Activated CD8-positive, alpha-beta memory T cell treated with anti-CD3 and anti-CD28 coated beads for 1 hour (primary cell): ENCODE measurements at places on chromosomes 4 and X.

DNA sequence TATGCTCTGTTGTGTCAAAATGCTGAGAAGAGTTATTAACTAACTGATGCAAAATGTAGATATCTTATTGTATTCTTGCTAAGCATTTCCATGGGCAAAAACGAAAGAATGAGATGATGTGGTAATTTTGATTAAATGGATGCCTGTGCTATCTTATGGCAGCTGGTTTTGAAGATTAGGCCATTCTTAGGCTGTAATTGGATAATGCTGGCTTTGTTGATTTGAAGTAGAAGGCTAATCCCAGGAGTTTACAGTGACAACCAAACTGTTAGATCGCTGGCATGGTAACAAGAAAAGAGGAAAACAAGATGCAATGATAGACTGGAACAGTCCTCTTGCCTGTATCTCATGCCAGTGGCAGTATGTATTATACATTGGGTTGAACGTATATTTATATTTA is 74.1 kb upstream of the WDR44 start:
- no peak for DNase-seq

DNA sequence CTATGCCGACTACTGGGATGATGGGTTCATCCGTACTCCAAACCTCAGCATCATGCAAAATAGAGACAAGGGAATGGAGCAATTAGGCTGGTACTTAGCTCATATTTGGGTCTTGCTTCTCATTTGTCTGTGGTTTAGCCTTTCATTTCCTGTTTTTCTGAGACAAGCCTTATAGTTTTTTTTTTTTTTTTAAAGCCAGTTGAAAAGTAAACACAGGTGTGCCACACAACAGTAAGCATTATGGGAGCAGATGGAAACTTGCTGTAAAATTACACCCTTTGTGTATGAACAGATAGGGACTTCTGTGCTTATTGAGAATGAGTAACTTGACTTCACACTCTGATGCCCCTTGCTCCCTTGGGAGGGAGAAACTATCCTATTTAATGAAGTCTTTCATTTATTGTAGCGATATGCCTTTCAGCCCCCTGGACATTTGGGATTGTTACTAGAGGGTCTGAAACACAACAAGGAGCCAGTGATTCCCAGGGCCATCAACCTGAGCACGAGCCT is 13.7 kb downstream of the RASSF6 start:
- no peak for DNase-seq

DNA sequence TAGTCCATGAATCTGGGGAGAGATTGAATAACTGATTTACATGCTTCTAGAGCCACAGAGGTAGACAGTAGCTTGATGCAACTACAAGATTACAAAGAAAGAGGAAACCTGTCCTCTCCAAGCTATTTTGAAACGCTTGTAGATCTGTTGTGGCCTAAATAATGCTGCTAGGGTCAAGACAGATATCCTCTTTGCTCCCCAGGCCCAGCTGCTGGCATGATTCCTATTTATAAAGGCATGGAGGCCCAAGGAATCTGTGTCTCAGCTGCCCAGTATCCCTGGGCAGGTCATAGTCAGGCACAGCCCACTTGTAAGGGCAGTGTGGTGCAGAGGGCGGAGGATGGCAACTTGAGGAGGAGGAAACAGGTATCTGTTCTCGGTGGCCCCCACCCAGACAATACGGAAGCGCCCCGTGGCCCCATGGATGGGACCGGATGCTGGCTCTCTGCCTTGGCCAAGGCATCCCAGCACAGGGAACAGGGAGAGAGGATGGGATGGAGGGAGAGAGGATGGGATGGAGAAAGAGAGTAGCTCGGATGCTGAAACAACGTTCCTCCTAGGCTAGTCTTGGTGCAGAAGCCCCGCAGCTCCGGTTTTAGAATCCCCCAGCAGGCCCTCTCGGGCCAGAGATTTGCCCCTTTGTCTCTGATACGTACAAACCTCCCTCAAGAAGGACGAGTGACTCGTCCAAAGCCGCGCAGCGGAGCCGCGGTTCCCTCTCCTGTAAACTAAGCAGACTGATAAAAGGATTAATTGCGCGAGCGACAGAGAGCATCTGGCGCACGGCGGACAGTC is 767 bp upstream of the SMIM20 start:
- no peak for DNase-seq

GRCh38 chr4:183989461-183989860 is 84.4 kb downstream of the STOX2 start:
- DNase-seq = no peak

- no peak for DNase-seq
These were observed 895.5 kb upstream of the EPHA5 start for GRCh38 chr4:66565801-66566200.

DNA sequence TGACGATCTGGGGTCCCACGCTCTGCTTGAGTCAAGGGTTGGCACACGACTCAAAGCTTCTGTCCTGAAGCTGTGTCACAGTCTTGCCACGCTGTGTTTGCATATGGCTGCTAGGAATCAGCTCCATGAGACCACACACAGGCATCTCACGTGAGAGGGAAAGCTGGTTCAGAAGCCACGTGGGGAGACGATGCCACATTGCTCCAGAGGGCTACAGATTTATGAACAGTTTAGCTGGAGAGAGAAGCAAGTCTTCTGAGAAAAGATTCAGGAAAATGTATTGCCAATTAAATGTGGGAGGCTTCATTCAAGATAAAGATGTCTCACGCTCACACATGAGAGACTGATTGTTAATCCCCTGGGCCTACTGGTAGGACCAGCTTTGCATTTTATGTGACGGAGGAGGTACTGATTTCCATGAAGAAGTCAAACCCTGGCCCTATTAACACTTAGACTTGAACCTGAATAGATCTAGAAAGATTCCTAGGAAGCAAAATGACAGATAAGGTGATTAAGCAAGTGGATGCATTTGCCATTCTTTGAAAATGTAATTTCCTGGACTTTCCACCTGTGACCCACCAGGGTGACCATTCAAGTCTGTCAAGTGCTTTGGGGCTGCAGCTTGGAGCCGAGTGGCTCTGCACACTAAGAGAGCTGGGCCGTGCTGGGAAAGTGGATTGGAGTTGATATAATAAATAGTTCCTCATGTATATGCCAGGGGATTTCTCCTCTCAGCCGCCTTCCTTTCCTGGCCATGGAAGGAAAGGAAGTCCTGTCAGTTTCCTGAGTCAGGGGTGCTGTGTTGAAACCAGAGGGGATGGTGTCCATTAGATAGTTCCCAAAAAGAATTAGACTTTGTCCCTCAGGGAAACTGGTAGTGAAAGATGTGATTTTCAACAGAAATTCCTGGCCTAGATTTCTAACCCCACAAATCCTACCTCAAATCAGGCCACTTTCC is 29.0 kb downstream of the ENPP6 start:
- no peak for DNase-seq

DNA sequence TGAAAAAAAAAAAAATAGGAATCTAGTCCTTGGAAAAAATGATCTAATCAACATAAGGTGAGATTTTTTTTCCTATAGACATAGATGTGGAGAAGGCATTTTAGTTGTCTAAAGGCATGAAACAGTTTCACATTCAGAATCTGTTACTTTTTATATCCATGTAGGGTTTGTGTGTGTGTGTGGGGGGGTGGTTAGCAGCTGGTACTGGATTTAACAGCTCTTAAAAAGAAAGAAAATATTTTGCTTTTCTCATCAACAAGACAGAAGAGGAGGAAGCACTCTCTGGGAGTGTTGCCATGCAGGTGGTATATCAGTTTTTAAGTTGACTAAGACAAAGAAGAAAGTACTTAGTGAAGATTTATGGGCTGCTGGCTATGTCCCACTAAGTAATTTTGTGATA is 122.3 kb downstream of the VCX3B start:
- no peak for DNase-seq

GRCh38 chrX:101564651-101565050 is 14.3 kb downstream of the ARMCX1 start:
- DNase-seq = no peak

- no peak for DNase-seq
These were observed 362.2 kb upstream of the SPANXN4 start for GRCh38 chrX:142663330-142664095.

DNA sequence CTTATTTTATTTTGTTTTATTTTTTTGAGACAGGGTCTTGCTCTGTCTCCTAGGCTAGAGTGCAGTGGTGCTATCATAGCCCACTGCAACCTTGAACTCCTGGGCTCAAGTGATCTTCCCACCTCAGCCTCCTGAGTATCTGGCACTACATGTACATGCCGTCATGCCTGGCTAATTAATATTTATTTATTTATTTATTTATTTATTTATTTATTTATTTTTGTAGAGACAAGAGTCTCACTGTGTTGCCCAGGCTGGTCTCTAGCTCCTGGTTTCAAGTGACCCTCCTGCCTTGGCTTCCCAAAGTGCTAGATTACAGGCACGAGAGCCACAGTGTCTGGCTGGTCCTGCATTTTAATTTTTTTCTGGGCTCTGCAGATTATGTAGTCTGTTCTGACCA is 84.9 kb upstream of the BCOR start:
- no peak for DNase-seq

DNA sequence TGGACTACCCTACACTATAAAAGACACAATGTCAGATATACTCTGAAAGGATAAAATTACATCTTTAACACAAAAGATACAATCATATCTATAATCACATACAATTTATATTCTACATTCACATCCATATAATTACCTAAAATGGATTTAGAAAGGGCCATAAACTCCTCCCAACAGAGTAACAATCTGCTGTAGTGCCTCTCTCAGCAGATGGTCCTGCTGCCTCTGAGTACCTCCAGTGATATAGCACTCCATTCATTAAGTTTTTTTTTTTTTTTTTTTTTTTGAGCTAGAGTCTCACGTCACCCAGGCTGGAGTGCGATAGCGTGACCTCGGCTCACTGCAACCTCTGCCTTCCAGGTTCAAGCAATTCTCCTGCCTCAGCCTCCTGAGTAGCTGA is 7.4 kb downstream of the ANKRD37 start:
- DNase-seq = no peak

GRCh38 chr4:23733476-23733875 is 156.4 kb downstream of the PPARGC1A start:
- no peak for DNase-seq

DNA sequence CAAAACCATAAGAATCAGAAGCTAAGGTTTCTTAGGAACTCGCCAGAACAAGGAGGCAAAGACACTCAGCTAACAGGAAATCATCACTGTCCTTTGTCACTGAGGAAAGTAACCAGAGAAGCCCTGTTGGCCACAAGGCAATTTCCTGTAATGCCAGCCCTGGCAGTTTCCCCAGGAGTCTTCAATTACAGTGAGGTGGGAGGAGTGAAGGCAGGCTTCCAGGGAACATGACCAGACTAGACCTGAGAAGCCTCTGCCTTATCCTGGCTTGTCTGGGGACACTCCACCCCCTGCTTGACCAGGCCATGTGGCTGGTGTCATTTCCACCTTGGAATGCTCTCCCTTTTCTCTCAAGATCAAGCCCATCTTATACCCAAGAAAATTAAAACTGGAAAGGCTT is 125.3 kb downstream of the COL4A6 start:
- DNase-seq = no peak

DNA sequence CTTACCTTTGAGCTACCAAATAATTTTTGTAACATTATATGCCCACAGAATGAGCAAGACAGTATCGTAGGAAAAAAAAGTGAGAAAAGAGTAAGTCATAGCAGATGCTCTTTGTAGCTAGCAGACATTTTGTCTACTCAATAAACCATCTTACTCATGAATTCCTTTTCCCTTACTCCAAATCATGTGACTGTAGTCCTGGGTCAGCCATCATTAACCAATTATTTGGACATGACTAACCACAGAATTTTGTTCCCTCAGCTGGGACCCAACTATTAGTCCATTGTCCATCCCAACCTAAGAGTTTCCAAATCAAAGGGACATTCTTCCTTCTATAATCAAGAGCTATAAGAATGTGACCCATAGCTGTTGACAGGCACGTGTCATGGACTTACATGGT is 11.4 kb downstream of the UBE2D3 start:
- no peak for DNase-seq

DNA sequence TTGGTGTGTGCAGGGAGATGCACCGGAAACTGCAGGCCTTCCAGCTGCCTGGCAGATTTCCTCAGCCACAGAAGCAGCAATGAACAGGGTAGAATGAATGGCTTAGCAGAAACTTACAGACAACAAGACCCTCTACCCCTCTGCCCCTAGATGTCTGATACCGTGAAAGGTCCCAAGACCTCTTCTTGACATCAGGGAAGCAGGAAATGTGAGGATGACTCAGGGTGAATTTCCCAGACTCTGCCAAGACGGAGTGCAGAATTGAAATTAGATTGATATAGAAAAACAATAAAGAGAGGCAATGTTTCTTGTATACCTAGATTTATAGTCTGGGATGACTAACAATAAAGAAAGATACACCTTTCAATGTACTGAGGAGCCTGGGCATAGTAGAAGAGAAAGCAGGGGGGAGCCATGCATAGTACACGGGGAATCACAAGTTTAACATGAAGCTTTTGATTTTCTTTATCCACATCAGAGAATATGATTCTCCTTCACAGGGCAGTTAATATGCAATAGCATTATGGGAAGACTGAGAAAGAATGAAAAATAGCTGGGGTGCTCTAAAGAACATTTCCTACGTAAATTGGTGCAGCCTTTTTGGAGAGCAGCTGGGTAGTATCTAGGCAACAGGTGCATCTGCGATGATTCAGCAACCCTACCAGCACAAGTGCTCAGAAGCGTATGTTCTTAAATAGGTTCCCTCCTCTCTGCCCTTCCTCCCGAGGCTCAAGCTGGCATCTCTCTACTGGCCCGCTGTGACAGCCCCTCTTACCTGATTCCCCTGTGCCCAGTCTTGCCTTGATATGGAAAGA is 18.3 kb upstream of the CXCR3 start:
- DNase-seq = no peak

DNA sequence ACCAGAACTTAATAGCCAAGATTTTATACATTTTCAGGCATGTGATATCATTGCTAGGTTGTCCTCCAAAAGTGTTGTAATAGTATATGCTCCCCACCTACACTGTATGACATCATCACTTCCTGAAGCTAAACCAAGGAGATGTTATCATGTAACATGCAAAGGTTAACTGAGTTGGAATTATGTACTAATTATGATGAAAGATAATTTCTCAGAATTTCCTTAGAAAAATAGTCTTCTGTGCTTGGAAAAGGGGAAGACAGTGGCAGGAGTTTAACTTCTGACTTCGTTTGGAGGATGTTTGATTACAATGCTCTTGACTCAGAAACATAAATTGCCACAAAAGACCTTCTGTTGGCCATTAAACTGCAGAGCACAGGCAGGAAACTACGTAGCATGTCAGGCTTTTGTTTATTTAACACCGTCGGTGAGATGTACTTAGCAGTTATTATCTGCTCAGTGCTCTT is 83.6 kb upstream of the GUCY1A1 start:
- DNase-seq = no peak

- no peak for DNase-seq
These were observed 34.5 kb upstream of the TLR2 start for GRCh38 chr4:153649572-153649991.

DNA sequence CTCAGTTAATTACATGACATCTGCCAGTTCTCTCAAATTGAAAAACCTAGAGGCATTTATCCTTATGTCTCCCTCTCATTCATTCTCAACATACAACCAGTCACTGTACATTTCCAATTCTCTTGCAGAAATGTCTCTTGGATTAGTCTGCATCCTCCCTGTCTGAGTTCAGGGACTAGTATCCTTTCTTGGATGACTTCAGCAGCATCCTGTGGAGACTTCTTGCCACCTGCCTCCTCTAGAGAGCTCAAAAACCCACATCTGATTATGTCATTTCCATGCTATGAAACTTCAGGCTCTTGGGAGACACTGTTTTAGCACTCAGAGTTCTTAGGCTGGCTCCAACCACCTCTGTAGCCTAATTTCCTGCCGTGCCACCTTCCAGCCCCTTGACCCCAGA is 515.1 kb upstream of the DIPK2B start:
- DNase-seq = no peak
